ENCODE measurements at places on chromosomes 6 and 20. TPM values are rescaled to one million over a fixed set of nuclear protein-coding genes. Genes with fewer than 3 reads are reported as not detected.

- H3K27ac ChIP-seq = no peak overlapping the region
- no peak overlapping the region for H3K4me3 ChIP-seq
- no peaks in the 10 kb centered on the region for H3K27me3 ChIP-seq
- H3K4me1 ChIP-seq = no peaks in the 10 kb centered on the region
Observed at GRCh38 chr6:2114100-2114499, 131.3 kb downstream of the GMDS start.

- H3K4me3 ChIP-seq = no peak overlapping the region
- no peaks in the 10 kb centered on the region for H3K36me3 ChIP-seq
Observed at GRCh38 chr20:10306440-10307358, 88.1 kb downstream of the SNAP25 start.

- DNase-seq = no peak
- H3K27me3 ChIP-seq = no peaks in the 10 kb centered on the region
- no peak overlapping the region for H3K27ac ChIP-seq
- no peaks in the 10 kb centered on the region for H3K4me1 ChIP-seq
- H3K36me3 ChIP-seq = no peaks in the 10 kb centered on the region
Observed at GRCh38 chr20:11459090-11459890, 458.4 kb upstream of the BTBD3 start.

DNA sequence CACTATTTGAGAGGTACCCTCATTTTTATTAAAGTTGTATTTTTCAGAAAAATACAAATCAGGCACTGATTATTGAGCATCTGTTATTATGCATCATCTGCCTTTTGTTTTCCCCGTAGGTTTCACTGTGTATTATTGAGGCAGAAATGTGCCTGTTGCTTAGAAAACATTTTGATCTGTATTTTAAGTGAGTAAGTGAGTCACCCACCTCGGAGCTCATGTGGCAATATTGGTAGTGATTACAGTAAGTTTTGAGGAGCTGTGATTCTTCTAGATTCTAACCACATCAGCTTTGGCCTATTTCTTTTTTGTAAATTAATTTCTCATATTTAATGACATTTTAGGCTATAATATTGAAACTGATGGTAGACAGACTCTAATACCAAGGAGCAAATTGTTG, 59.6 kb upstream of the LAMP5 start:
- no peak overlapping the region for H3K4me3 ChIP-seq
- H3K27ac ChIP-seq = no peak overlapping the region
- peaks cover 43% of the 10 kb centered on the region for H3K36me3 ChIP-seq
- no peaks in the 10 kb centered on the region for H3K27me3 ChIP-seq
- DNase-seq = no peak
- no peaks in the 10 kb centered on the region for H3K4me1 ChIP-seq

GRCh38 chr6:21393441-21394165, 199.9 kb upstream of the SOX4 start:
- no peak overlapping the region for H3K4me3 ChIP-seq
- H3K27me3 ChIP-seq = no peaks in the 10 kb centered on the region
- H3K36me3 ChIP-seq = no peaks in the 10 kb centered on the region
- no peak overlapping the region for H3K27ac ChIP-seq
- DNase-seq = no peak
- peaks cover 16% of the 10 kb centered on the region for H3K4me1 ChIP-seq

DNA sequence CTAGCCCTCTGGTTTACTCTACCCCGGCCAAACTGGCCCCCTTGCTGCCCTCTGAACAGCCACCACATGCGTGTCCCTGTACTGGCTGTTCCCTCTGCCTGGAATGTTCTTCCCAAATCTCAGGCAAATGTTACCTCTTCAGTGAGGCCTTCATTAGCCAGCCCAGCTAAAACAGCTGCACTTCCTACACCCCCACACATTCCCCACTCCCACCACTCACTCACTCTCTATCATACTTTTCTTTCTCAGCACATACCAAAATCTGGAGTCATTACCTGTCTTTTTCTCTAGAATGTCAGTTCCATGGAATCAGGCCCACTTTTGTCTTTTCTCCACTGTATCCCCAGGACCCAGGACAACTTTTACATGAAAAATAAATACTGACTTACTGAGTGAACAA, 401.2 kb upstream of the SULF2 start:
- H3K27me3 ChIP-seq = no peaks in the 10 kb centered on the region
- H3K27ac ChIP-seq = no peak overlapping the region
- DNase-seq = no peak
- H3K4me3 ChIP-seq = no peak overlapping the region
- no peaks in the 10 kb centered on the region for H3K36me3 ChIP-seq
- peaks cover 6% of the 10 kb centered on the region for H3K4me1 ChIP-seq

DNA sequence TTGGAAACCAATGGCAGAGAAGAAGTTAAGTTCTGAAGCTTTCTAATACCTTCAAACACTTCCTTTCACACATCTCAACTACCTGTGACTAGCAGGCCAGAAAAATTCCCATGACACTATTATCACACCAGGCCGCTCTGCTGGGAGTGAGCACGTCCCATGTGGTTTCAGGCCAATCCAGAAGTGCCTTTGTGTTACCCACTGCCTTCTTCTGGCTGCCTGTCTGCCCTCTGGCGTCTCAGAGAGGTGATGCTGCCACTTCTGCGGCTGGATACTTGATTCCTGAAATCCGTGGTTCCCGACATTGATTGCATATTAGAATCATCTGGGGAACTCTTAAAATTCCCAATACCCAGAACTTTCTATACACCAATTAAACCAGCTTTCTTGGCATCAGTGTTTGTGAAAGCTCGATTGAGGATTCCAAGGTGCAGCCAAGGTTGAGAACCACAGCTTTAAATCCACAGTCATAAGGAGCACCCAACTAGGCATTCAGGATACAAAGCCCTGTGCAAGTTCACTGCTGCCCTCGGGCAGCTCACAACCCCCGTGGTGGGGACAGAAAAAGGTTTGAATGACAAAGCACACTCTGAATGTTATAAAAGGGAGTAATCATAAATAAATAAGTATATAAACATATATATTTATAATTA, 65.6 kb downstream of the STMND1 start:
- H3K4me1 ChIP-seq = no peaks in the 10 kb centered on the region
- H3K27me3 ChIP-seq = no peaks in the 10 kb centered on the region
- H3K36me3 ChIP-seq = no peaks in the 10 kb centered on the region
- no peak overlapping the region for H3K27ac ChIP-seq

GRCh38 chr6:134723081-134723871, 226.6 kb downstream of the ALDH8A1 start:
- H3K4me1 ChIP-seq = peaks cover 39% of the 10 kb centered on the region
- peak; percentile 39 for DNase-seq
- H3K27me3 ChIP-seq = no peaks in the 10 kb centered on the region
- H3K27ac ChIP-seq = peak overlapping the region; percentile 98

GRCh38 chr6:30893666-30894065, 9.3 kb downstream of the DDR1 start:
- no peaks in the 10 kb centered on the region for H3K27me3 ChIP-seq
- no peak overlapping the region for H3K27ac ChIP-seq
- peaks cover 69% of the 10 kb centered on the region for H3K36me3 ChIP-seq

GRCh38 chr20:52724541-52724940, 247.6 kb upstream of the TSHZ2 start:
- no peaks in the 10 kb centered on the region for H3K36me3 ChIP-seq
- DNase-seq = no peak
- H3K27me3 ChIP-seq = no peaks in the 10 kb centered on the region
- H3K4me3 ChIP-seq = no peak overlapping the region

DNA sequence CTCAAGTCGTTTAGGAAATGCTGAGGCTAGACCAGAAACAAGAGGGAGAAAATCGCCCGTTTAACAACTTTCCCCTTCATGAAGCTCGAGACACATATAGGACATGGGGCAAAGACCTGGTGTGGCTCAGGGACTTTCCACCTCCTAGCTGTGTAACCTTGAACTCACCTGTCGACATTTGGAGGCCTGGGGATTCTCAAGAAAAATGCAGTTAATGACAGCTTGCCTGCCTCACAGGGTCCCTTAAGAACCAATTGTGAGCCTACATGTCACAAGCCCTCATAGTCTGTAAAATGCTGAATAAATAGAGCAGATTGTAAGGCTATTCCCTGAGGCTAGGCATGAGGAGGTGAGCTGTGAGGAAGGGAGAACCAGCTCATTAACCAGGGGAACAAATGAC, 35.1 kb downstream of the MGME1 start:
- no peak for DNase-seq
- no peak overlapping the region for H3K27ac ChIP-seq
- no peak overlapping the region for H3K4me3 ChIP-seq
- H3K4me1 ChIP-seq = no peaks in the 10 kb centered on the region
- no peaks in the 10 kb centered on the region for H3K36me3 ChIP-seq

DNA sequence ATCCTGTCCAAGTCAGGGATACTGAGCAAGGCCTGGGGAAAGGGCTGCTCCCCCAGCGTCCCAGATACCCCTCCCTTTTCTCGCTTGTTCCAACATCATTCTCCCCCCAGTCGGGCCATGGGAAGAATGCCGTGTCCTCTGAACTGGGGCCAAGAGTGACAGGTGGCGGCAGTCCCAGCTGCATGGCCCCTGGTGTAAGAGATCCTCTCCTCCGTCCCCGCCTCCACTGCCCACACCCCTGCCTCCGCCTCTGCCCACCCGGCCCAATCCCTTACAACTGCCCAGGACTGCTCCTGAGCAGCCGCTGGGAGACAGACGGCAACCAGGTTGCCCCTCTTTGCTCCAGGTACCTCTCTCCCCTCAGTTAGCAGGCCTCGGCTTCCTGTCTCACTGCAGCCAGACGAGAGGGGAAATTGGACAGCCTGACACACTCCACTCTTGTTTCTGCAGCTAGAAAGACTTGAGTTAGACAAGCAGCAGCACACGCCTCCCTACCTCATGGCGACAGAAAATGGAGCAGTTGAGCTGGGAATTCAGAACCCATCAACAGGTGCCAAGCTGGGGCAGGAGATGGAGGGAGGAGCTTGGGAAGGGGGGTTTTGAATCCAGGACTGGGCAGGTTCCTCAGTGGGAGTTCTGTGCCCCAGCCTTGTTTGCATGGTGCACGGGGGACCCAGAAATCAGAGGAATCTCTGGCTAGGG, at the start of gene MYLK2:
Gene MYLK2, plus strand, starts transcription at position 274 of the 702 bp plus-strand sequence. Its CDS starts 225 bp downstream, at position 499.
- H3K4me1 ChIP-seq = no peaks in the 10 kb centered on the region
- no peaks in the 10 kb centered on the region for H3K27me3 ChIP-seq
- DNase-seq = no peak
- no peak within 1 kb of the TSS for H3K4me3 ChIP-seq
- no peaks in the 10 kb centered on the region for H3K36me3 ChIP-seq
- H3K27ac ChIP-seq = no peak within 1 kb of the TSS

DNA sequence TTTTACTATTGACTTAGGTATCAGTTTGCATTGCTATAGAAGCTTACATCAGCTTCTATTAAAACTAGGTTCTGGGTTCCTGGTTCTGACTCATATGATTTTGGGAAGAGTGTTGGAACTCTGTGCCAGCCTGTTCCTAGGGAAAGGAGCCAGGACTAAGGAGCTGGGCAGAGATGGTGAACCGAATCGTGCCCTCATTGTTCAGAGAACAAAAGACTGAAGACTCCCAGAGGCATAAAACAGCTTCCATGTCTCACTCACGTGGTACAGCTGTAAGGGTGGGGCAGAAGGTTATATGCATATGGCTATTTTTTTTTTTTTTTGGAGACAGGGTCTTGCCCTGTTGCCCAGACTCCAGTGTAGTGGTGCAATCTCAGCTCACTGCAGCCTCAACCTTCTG, 89.1 kb upstream of the THBS2 start:
- H3K4me3 ChIP-seq = no peak overlapping the region
- H3K27me3 ChIP-seq = no peaks in the 10 kb centered on the region
- H3K27ac ChIP-seq = no peak overlapping the region
- no peak for DNase-seq
- H3K36me3 ChIP-seq = no peaks in the 10 kb centered on the region
- H3K4me1 ChIP-seq = peaks cover 7% of the 10 kb centered on the region

GRCh38 chr20:37479925-37480691, 40.9 kb upstream of the NNAT start:
- no peak overlapping the region for H3K27ac ChIP-seq
- no peaks in the 10 kb centered on the region for H3K36me3 ChIP-seq
- no peak overlapping the region for H3K4me3 ChIP-seq
- peaks cover 22% of the 10 kb centered on the region for H3K27me3 ChIP-seq
- no peaks in the 10 kb centered on the region for H3K4me1 ChIP-seq

DNA sequence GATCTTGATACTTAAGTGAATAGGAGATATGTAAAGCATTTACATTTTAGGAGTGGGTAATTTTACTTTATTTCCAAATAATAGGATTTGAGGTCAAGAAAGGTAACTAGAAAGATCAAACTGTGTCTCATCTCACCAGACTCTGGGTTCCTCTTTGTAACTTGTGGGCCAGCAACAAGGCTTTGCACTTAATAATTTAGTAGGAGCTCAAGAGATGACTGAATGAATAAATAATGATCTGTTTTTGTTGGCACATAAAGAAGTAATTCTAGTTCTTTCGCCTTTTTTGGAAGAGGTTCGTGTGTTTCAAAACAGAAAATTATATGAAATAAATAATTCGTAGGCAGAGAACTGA, 67.4 kb upstream of the FABP7 start:
- no peaks in the 10 kb centered on the region for H3K36me3 ChIP-seq
- no peaks in the 10 kb centered on the region for H3K4me1 ChIP-seq
- DNase-seq = no peak
- no peak overlapping the region for H3K27ac ChIP-seq
- peaks cover 8% of the 10 kb centered on the region for H3K27me3 ChIP-seq

GRCh38 chr6:6058054-6058444, 51.3 kb upstream of the NRN1 start:
- no peak overlapping the region for H3K4me3 ChIP-seq
- no peaks in the 10 kb centered on the region for H3K36me3 ChIP-seq
- H3K27me3 ChIP-seq = peaks cover 31% of the 10 kb centered on the region
- DNase-seq = no peak

DNA sequence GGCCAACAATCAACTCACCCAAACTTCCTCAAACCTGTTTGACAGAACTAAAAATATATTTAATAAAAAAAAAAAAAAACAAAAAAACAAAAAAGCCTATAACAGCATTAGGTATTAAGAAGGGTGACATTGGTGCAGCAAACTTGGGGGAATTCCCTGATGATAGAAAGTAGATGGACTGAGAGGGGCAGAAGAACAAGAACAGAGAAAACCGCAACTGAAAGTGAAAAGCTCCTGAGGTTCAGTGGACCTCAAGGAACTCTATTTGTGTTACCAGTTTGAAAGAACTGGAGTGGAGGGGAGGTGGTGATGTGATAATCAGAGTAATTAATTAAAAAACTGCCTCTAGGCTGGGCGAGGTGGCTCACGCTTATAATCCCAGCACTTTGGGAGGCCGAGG, 53.8 kb downstream of the MACROD2 start:
- no peak overlapping the region for H3K27ac ChIP-seq
- no peaks in the 10 kb centered on the region for H3K4me1 ChIP-seq
- no peaks in the 10 kb centered on the region for H3K36me3 ChIP-seq
- H3K4me3 ChIP-seq = no peak overlapping the region
- no peak for DNase-seq
- H3K27me3 ChIP-seq = no peaks in the 10 kb centered on the region

Gene RIPOR2
- 0.05 TPM for polyA plus RNA-seq

Gene MYBL2
- 7.3 TPM for polyA plus RNA-seq

Gene C6orf58
- polyA plus RNA-seq = 0.07 TPM

Gene SNX21
- 22.1 TPM for polyA plus RNA-seq

Gene DEFB124
- 0.26 TPM for polyA plus RNA-seq

Gene KCNK5
- not detected for polyA plus RNA-seq

Gene BPIFB2
- not detected for polyA plus RNA-seq

Gene IRF4
- not detected for polyA plus RNA-seq

Gene MLN
- not detected for polyA plus RNA-seq
